ENCODE measurements at places on chromosomes 5 and 9. TPM values are rescaled to one million over a fixed set of nuclear protein-coding genes. Genes with fewer than 3 reads are reported as not detected.

The KCNMB1 gene
- total RNA-seq: 0.29 TPM

The HRH2 gene
- not detected for total RNA-seq

The PCDHB10 gene
- total RNA-seq: 17.7 TPM

The ARSI gene
- total RNA-seq: not detected

The FAM78A gene
- 14.9 TPM for total RNA-seq

The CA9 gene
- not detected for total RNA-seq

GRCh38 chr9:133050781-133051180 is 11.0 kb upstream of the CEL start:
- no peak for DNase-seq

GRCh38 chr5:172624996-172625964 is 15.8 kb upstream of the NEURL1B start:
- DNase-seq: no peak

- no peak for DNase-seq
These were observed 190.3 kb downstream of the TMEM167A start for GRCh38 chr5:82886911-82887310.

DNA sequence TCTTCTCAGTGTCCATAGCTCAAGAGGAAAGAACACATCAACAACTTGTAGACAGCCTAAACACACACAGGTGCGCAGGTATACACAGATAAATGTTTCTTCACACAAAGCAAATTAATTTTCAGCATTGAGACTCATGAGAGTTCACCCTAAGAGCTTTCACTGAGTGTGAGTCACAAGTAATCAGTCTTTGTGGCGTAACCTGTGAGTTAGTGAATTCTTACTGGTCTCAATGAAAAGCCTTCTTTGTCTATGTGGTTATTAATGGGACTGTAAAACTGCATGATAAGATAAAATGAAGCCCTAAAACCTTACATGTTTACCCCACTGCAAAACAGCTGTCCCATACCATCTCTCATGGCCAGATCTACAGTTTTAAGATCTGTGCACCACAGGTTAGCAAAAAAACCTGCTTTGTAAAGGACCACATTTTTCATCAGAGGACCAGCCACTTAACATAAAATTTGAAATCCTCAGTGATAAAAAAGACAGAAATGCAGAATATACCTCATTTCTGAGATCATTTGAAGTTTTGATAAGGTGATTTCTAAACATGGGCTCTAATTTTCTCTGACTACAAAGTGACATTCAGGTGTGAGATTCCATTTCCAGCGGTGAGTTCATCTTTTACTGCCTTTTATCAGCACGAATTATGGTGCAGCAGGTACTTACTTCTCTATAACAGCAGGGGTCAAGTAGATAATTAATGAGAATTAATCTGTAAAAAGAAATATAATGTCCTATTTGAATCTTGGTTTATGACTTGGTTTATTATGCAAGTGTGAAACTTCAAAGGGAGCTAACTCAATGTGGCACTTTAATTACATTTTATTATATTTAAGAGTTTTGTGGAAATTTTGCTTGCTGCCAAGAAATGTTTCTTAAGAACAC is 335.7 kb upstream of the PIK3R1 start:
- DNase-seq: no peak

GRCh38 chr5:120473332-120473731 is 9.2 kb downstream of the PRR16 start:
- DNase-seq: no peak

GRCh38 chr5:96177303-96177869 is 215.7 kb upstream of the ELL2 start:
- no peak for DNase-seq

DNA sequence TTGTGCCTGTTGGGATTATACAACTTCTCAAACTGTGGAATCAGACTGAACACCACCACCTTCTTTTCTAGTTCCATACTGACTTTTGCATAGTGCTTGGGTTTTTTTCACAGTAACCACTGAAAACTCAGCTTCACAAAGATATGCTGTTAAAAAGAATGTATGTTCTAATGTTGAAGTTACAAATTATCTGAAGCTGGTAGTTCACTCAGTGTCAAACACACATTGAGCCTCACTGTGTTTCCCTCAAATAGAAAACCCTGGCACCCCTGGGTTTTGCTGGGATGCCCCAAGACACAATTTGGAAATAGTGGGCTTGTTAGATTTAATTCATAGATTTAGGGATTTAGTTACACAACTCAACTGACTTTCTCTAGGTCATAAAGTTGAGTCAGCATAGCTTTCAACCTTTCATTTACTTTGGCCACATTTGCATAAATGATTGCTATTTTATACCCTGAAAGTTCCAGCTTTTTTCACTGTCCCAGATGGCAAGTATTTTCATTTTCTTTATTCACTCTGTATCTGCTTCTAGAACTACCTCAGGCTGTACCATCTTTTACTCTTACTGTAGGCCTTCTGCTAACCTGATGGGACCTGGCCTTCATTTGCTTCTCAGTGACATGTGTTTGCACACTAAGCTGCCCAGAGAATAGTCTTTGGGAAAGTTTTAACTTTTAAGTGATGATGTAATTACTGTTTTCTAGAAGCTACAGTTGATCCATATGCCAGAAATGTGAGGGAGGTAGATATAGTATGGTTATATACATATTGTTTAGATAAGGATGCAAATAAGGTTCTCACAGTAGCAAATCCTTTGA is 115.1 kb downstream of the CDC42SE2 start:
- no peak for DNase-seq

- DNase-seq: no peak
These were observed 73.9 kb downstream of the ATG10 start for GRCh38 chr5:82045554-82046275.

GRCh38 chr9:4572184-4572826 is 82.0 kb downstream of the SLC1A1 start:
- DNase-seq: no peak

DNA sequence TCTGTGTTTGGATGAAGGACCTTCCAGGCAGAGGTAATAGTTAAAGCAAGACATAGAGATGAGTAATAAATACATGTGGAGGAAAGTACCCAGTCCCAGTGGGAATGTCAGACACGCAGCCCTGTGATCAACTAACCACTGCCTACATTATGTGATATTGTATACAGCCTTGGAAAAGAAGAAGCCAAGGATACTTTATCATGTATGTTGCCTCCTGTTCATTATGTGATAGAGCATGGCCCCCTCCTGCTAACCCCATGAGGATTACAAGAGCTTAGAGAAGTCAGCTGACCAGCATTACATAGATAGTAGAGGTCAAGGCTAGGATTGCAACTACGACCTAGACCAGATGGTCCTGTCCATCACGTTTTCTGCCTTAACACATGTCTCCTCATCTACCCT is 497.0 kb upstream of the TNC start:
- no peak for DNase-seq

Data from glutamatergic neuron (in vitro differentiated cells).